ENCODE measurements at places on chromosomes 11 and 22.

DNA sequence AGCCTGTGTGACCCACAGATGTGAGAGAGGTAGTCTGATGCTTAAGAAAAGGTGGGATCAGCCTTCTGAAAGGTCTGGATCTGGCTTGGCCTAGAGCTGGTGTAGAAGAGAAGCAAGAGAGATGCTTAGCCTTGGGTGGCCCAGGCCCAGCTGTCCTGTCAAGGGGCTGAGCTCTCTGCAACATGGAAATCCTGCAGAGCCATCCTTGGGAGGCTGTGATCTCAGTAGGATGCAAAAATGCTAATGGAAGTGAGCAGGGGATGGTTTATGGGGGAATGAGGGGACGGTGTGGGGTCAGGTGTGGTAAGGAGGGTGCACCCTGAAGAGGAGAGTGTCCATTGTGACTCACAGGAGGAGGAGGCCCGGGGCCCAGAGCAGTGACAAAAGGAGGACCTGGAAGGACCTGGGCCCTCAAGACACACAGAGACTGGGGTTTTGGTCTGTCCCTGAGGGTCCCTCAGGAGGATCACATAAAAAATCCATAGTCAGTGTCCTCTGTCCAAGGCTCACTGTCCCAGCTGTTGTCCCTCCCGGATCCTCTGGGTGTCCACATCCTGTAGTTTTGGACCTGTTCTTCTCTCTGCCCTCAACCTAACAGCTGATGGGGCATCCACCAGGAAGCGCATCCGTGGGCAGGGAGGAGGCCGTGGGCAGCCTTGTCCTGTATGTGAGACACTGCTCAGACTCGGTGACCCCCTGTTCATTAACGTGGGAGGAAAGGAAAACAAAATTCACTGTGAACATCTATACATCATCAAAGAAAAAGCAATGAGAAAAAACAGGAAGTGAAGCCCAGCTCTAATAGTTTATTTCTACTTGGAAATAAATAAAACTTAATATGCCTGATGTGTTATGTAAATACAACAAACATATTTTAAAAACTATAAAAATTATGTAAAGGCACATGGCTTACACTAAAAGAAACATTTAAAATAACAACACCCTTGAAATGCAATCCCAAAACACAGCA lies 129.8 kb downstream of the ZNF280B start:
- DNase-seq: no peak

DNA sequence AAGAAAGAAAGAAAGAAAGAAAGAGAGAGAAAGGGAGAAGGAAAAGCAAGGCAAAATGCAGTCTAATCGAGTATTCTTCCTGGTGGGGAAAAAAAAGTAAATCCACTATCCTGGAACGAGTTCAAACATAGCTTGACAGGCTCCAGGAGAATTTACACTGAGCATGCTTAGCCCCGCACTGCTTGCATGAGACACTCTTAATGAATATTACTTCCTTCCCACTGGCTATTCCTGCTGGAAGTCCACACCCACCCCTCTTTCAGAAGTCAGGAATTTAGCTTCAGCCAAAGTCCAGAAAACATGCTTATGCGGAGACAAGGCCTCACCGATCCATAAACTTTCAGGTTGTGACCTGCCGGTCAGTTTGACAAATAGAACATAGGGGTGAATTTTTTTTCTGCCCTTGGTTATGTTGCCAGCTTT lies 251.8 kb upstream of the BLID start:
- no peak for DNase-seq

DNA sequence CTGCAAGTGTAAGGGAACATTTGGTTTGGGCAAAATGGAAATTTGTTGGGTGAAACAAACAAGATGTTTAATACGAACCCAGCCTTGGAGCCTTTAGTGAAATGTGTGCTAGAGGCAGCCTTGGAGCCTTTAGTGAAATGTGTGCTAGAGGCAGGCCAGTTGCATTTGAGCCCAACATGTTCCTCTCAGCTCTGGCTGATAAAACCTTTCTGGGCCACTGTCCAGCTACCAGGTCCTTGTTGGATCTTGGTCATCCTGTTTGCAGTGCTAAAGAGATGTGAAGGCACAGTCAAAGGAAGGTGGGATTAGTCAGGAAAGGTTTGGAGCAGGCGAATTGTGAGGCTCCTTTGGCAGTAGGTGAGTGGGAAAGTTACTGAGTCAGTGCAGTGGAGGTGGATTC lies 48.9 kb downstream of the CEP164 start:
- no peak for DNase-seq

DNA sequence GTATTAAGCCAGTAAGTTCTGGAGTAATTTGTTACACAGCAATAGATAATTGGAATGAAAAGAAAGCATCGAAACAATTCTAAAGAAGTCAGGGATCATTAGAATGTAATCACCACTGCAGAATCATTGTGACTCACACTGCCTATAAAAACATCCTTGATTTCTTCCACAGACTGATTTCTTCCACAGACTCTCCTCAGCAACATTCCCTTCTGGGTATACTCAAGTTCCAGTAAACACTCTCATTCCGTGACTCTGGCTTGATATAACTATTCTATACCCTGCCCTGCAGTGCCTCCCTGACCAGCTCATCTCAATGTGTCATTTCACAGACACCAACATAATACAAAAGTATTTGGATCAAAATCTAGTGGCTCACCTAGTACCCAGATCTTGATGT lies 120.5 kb downstream of the BBOX1 start:
- no peak for DNase-seq

GRCh38 chr22:40029189-40029890 lies 34.6 kb downstream of the FAM83F start:
- DNase-seq: no peak

GRCh38 chr11:75413864-75414263 lies 14.5 kb downstream of the RPS3 start:
- DNase-seq: no peak

GRCh38 chr22:25760848-25761595 lies 19.0 kb downstream of the MYO18B start:
- no peak for DNase-seq

DNA sequence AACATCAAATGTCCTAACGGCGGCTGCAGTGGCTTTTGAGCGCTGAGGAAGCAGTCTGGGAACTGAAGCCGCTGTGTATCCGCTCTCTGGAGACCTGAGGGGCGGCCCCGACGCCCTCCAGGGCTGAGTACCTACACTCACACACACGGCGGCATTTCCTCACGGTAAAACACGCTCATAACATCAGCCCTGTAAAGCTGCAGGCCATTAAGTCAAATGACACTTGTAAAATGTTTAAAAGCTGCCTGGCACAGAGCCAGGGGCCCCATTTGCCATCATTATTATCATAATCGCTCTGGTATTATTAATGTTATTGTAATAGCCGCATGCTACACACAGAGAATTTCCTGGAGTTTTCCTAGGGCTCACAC lies 5.1 kb downstream of the CARS1 start:
- DNase-seq: peak; percentile 95

- DNase-seq: no peak
Observed at GRCh38 chr22:47292546-47293320, 530.3 kb downstream of the TBC1D22A start.

DNA sequence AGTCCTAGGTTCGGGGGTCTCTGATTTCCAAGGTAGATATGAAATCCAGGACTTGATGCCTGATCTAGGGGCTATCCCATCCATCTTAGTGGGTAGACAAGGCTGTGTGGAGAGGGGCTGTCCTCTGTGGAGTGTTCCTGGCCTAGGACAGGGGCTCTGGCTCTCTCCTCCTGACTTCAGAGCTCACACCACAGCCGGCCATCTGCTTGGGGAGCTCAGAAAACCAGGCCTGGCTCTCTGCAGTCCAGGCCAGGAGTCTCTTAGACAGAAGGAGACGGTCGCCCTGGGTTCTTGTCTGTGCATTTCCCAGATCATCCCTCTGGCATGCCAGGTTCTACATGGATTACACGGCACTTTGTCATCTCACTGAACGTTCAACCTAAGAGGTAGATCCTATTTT lies 17.9 kb downstream of the TUB start:
- no peak for DNase-seq

Measured in NCI-H1105 (cell line).